ENCODE measurements at places on chromosomes 6 and 20. TPM values are rescaled to one million over a fixed set of nuclear protein-coding genes. Genes with fewer than 3 reads are reported as not detected.

TRERF1 gene
- total RNA-seq = 23.9 TPM

SIRPB1 gene
- 0.11 TPM for total RNA-seq

PROKR2 gene
- 2.0 TPM for total RNA-seq

MRPS18A gene
- total RNA-seq = 58.6 TPM

RAB22A gene
- 5.7 TPM for total RNA-seq

TFAP2C gene
- 23.7 TPM for total RNA-seq

PTCRA gene
- total RNA-seq = not detected

IL17F gene
- total RNA-seq = not detected

UBE2C gene
- total RNA-seq = 249 TPM

RNF144B gene
- total RNA-seq = 8.2 TPM

LIN28B gene
- 82.0 TPM for total RNA-seq

TRIM15 gene
- total RNA-seq = 0.35 TPM

GRCh38 chr6:168194732-168195567 is 115.9 kb upstream of the FRMD1 start:
- DNase-seq = no peak
- H3K36me3 ChIP-seq = no peaks in the 10 kb centered on the region
- H3K4me3 ChIP-seq = no peak overlapping the region
- H3K27ac ChIP-seq = no peak overlapping the region
- peaks cover 10% of the 10 kb centered on the region for H3K4me1 ChIP-seq

- peaks cover 50% of the 10 kb centered on the region for H3K36me3 ChIP-seq
- no peaks in the 10 kb centered on the region for H3K4me1 ChIP-seq
These were observed 80.0 kb downstream of the EYS start for GRCh38 chr6:65627015-65627414.

GRCh38 chr6:20711518-20711917 is 177.3 kb downstream of the CDKAL1 start:
- H3K27ac ChIP-seq = no peak overlapping the region
- no peak overlapping the region for H3K4me3 ChIP-seq
- H3K27me3 ChIP-seq = no peaks in the 10 kb centered on the region

- no peaks in the 10 kb centered on the region for H3K27me3 ChIP-seq
- no peak overlapping the region for H3K4me3 ChIP-seq
- H3K4me1 ChIP-seq = peaks cover 4% of the 10 kb centered on the region
- H3K36me3 ChIP-seq = no peaks in the 10 kb centered on the region
These were observed 164.7 kb downstream of the FOXC1 start for GRCh38 chr6:1774226-1774915.

GRCh38 chr6:170031684-170032121 is 259.2 kb downstream of the DLL1 start:
- H3K4me3 ChIP-seq = no peak overlapping the region
- peak; percentile 3 for DNase-seq
- peaks cover 19% of the 10 kb centered on the region for H3K4me1 ChIP-seq
- H3K36me3 ChIP-seq = peaks cover 11% of the 10 kb centered on the region

DNA sequence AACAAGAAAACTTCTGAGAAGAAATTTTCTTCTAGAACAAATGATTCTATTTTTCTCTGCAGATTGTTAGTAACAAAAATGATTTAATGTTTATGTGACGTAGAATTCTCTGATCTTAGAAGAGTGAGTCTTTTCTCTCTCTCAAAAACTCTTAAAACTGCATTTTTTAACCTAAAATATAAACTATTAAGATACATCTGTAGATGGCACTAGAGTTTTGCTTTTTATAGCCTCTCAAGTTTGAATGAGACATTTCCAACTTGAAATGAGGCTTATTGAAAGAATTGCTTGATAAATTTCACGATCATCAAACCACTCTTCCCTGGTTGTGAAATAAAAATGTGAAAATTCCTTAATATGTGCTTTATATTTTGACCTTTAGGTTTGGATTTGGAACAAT is 53.8 kb downstream of the PHF3 start:
- no peak for DNase-seq
- no peak overlapping the region for H3K27ac ChIP-seq
- peaks cover 5% of the 10 kb centered on the region for H3K4me1 ChIP-seq
- no peak overlapping the region for H3K4me3 ChIP-seq

GRCh38 chr20:31538326-31538725 is 24.1 kb downstream of the HM13 start:
- H3K4me3 ChIP-seq = no peak overlapping the region
- H3K36me3 ChIP-seq = peaks cover 52% of the 10 kb centered on the region
- H3K4me1 ChIP-seq = no peaks in the 10 kb centered on the region

- no peak for DNase-seq
- H3K4me3 ChIP-seq = no peak overlapping the region
- no peaks in the 10 kb centered on the region for H3K36me3 ChIP-seq
These were observed 25.2 kb upstream of the MYLIP start for GRCh38 chr6:16103722-16104121.

- no peak overlapping the region for H3K4me3 ChIP-seq
- H3K27me3 ChIP-seq = peaks cover 15% of the 10 kb centered on the region
- peak overlapping the region; percentile 29 for H3K27ac ChIP-seq
- DNase-seq = no peak
- peaks cover 73% of the 10 kb centered on the region for H3K36me3 ChIP-seq
These were observed 2695.0 kb upstream of the DEFB115 start for GRCh38 chr20:28562510-28562898.

- no peak overlapping the region for H3K4me3 ChIP-seq
- no peaks in the 10 kb centered on the region for H3K27me3 ChIP-seq
- H3K4me1 ChIP-seq = peaks cover 12% of the 10 kb centered on the region
- DNase-seq = no peak
- no peak overlapping the region for H3K27ac ChIP-seq
These were observed 37.9 kb upstream of the KHDRBS2 start for GRCh38 chr6:62323818-62324431.

DNA sequence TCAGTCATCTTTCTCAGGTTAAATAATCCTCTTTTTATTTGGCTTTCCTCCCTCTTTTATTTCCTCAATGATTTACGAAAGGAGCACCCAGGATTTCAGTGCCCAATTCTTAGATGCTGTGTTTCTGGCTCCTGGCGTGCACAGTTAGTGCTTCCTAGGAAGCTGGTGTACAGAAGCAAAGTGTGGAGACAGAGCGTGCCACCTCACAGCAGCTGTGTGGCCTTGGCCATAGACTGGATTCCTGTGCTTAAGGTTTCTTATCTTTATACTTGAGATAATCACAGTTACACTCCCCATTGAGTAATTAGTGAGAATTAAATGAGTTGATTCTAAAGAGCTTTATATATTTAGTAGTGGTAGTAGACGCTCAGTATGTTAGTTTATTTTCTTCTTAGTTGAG is 39.7 kb upstream of the GJA1 start:
- H3K36me3 ChIP-seq = no peaks in the 10 kb centered on the region
- H3K27me3 ChIP-seq = no peaks in the 10 kb centered on the region
- peaks cover 3% of the 10 kb centered on the region for H3K4me1 ChIP-seq
- no peak overlapping the region for H3K4me3 ChIP-seq
- H3K27ac ChIP-seq = no peak overlapping the region
- DNase-seq = no peak

DNA sequence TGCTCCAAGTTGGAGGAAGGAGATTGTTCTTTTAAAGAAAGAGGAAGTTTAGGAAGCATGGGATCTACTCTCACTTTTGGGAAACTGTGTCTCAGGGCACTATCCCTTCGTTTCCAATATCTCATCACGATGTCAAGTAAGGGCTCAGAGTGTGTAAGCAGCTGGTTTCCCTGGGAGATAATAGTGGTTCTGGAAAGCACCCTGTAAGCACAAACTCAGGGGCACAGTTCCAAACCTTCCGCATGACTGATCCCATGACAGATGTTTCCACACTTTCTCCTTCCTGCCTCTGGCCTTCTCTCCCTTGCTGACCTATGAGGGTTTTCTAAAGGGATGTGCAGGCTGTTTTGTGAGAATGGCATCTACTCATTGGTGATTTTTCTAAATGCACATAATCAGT is 33.9 kb downstream of the ADTRP start:
- peaks cover 14% of the 10 kb centered on the region for H3K4me1 ChIP-seq
- no peaks in the 10 kb centered on the region for H3K27me3 ChIP-seq
- DNase-seq = no peak
- H3K36me3 ChIP-seq = no peaks in the 10 kb centered on the region
- H3K4me3 ChIP-seq = no peak overlapping the region

DNA sequence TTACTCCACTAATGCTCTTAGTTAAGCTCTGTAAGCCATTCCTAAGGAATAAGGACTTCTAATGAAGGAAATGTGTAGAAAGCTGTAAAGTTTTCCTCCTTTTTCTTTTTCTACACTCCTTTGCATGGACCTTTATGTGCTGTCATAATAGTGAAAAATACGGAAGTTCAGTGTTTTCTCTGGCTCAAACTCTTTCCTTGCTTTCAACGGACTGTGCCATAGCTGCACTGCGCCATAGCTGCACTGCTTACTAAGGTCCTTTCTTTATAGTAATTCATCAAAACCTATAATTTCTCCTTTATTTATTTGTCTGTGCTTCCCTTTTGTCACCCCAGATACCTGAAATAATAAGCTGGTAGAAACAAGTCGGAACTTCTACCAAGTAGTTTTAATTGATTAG is 67.3 kb downstream of the RNF144B start:
- H3K4me3 ChIP-seq = no peak overlapping the region
- H3K36me3 ChIP-seq = no peaks in the 10 kb centered on the region
- H3K27me3 ChIP-seq = no peaks in the 10 kb centered on the region
- DNase-seq = no peak

DNA sequence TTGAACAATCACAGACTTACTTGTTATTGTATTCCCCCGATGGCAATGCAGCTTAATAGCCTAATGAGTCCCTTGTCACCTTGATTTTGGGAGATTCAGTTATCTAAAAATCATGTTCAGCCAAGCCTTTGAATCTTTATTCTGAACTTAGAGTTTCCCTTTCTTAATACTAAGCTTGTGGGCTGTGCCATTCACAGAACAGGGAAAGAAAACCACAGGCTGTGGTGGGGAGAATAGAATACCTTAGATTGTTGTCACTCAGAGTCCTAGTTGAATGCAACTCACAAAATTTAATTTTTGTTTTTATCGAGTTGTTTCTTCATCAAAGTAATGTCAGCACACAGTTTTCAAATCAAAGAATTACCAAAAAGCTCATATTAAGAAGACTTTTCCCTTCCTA is 37.4 kb downstream of the RFPL4B start:
- no peak for DNase-seq
- no peak overlapping the region for H3K27ac ChIP-seq
- H3K4me3 ChIP-seq = no peak overlapping the region

GRCh38 chr6:17484201-17484849 is 90.9 kb downstream of the CAP2 start:
- peaks cover 6% of the 10 kb centered on the region for H3K4me1 ChIP-seq
- no peaks in the 10 kb centered on the region for H3K27me3 ChIP-seq
- no peak for DNase-seq

DNA sequence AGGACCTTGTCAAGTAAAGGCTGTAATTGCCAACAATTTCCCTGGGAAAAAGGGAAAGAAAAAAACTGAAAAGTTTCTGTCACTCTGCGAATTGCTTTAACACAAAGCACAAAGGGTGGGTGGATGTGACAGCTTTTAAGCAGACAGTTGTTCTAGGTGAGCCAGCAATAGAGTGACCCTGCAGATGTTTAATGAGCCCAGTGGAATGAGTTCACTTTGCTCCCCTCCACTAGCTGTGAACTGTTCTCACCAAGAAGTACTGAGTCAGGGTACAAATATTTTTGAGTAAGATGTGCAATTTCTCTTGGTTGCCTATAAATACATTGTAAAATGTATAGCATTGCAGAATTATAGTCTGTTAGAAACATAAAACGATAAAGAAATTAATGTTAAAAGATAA is 26.2 kb upstream of the LRRC1 start:
- H3K27ac ChIP-seq = no peak overlapping the region
- H3K27me3 ChIP-seq = no peaks in the 10 kb centered on the region
- peaks cover 16% of the 10 kb centered on the region for H3K4me1 ChIP-seq
- peaks cover 4% of the 10 kb centered on the region for H3K36me3 ChIP-seq
- no peak overlapping the region for H3K4me3 ChIP-seq

- H3K4me1 ChIP-seq = peaks cover 28% of the 10 kb centered on the region
- H3K27me3 ChIP-seq = no peaks in the 10 kb centered on the region
- 0 out of 2 replicates have a peak, but pooled peaks cover 2% of the 10 kb centered on the region for H3K36me3 ChIP-seq
- no peak overlapping the region for H3K4me3 ChIP-seq
- H3K27ac ChIP-seq = no peak overlapping the region
These were observed 71.8 kb upstream of the SIRPA start for GRCh38 chr20:1823450-1823844.

GRCh38 chr20:15042723-15043122 is 705.3 kb upstream of the FLRT3 start:
- DNase-seq = no peak
- no peak overlapping the region for H3K27ac ChIP-seq
- no peak overlapping the region for H3K4me3 ChIP-seq
- H3K4me1 ChIP-seq = no peaks in the 10 kb centered on the region
- no peaks in the 10 kb centered on the region for H3K36me3 ChIP-seq

DNA sequence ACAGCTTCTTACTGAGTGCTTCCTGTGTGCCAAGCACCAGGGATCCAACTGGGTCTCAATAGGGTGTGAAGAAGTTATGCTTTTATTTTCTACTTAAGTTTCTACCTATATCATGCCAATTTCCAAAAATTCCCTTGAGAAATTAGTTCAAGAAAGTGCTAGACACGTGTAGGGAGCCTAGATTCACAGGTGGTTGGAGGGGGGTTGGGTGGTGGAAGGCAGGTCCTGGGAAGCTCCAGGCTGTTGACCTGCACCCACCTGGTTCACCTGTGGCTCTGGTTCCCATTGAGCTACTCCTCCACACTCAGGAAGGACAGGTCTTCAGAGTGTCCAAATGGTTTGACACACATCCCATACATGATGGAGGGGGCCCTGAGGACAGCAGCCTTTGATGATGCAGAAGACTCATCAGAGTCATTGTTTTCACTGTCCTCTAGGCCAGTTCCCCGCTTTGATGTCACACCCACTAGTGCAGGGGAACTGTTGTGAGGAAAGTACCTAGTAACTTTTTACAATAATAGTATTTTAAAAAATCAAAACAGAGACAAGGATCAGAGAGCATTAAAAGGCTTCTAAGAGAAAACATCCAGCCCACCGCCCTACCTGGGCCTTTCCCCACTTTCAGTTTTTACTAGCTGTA is 39.8 kb upstream of the MYL9 start:
- no peak overlapping the region for H3K4me3 ChIP-seq
- peaks cover 24% of the 10 kb centered on the region for H3K36me3 ChIP-seq
- no peaks in the 10 kb centered on the region for H3K4me1 ChIP-seq
- H3K27ac ChIP-seq = no peak overlapping the region
- DNase-seq = no peak

DNA sequence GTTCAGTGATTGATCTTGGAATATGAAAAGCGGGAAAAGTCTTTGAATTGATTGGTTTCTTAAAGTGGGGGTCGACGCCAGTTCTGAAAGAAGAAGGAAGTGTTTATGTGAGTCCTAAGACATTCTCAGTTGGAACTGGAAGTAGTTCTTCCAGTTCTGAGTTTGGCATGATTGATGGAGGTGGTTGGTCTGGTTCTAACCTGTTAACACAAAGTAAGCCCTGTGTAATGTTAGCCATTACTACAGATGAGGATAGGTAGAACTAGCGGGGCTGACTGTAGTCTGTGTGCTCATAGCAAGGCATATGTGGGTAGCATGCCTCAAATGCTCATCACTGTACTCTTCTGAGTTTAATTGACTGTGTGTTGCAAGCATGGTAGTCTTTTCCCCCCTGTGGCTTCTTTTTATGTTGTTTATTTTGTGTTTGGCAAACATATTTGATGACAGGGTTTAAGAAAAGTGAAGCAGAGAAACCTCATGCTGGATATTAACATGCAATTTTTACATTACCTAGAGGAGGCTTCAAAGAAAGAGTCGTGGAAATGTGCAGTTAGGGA is 24.9 kb downstream of the CITED2 start:
- no peaks in the 10 kb centered on the region for H3K27me3 ChIP-seq
- H3K27ac ChIP-seq = no peak overlapping the region
- peaks cover 12% of the 10 kb centered on the region for H3K4me1 ChIP-seq
- no peak for DNase-seq
- no peak overlapping the region for H3K4me3 ChIP-seq

Measured in WTC11 (cell line).